ENCODE measurements at places on chromosomes 11 and 22. TPM values are rescaled to one million over a fixed set of nuclear protein-coding genes. Genes with fewer than 3 reads are reported as not detected.

The VPREB3 gene
- total RNA-seq: not detected

The POU2AF3 gene
- total RNA-seq: 0.28 TPM

The LDHAL6A gene
- total RNA-seq: not detected

The IL18 gene
- total RNA-seq: 0.90 TPM

The FADD gene
- 30.3 TPM for total RNA-seq

The LAYN gene
- 26.2 TPM for total RNA-seq

The RAB30 gene
- 18.6 TPM for total RNA-seq

The C11orf58 gene
- 125 TPM for total RNA-seq

The RAG2 gene
- total RNA-seq: not detected

The GLYAT gene
- total RNA-seq: not detected

The TCP11L1 gene
- 26.2 TPM for total RNA-seq

The MUC6 gene
- not detected for total RNA-seq

The KCNK7 gene
- total RNA-seq: 2.0 TPM

The ZBTB16 gene
- 0.54 TPM for total RNA-seq

The MDK gene
- 553 TPM for total RNA-seq

Data from endothelial cell (in vitro differentiated cells).